Glutamatergic neuron (in vitro differentiated cells): ENCODE measurements at places on chromosomes 12 and 14. TPM values are rescaled to one million over a fixed set of nuclear protein-coding genes. Genes with fewer than 3 reads are reported as not detected.

Gene POU6F1
- 6.0 TPM for total RNA-seq

GRCh38 chr12:93954166-93955112, 193.9 kb upstream of the PLXNC1 start:
- no peak for DNase-seq

GRCh38 chr14:76473481-76474263, 97.7 kb downstream of the ESRRB start:
- no peak for DNase-seq

Gene CACNA2D4
- not detected for total RNA-seq

- no peak for DNase-seq
Observed at GRCh38 chr12:127888943-127889719, 377.8 kb upstream of the TMEM132C start.

Gene PUS7L
- total RNA-seq = 19.8 TPM

GRCh38 chr12:24770821-24771220, 178.1 kb downstream of the BCAT1 start:
- DNase-seq = no peak

DNA sequence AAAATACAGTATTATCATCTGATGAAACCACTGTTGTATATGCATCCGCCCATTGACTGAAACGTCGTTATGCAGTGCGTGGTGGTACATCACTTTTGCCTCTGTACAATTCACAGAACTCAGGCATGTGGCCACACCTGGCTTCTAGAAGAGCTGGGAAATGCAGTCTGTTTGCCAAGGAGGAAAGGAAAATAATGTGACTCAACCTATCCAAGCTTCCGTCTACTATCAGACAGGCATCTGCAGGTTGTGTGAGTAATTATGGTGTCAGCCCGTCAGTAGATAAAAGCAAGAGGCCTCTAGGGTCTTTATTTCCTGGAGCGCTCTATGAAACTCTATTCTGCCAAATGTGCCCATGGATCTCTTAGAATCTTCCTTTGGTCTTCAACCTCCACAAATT, 111.6 kb downstream of the BBS10 start:
- no peak for DNase-seq

Gene BCAT1
- total RNA-seq = 401 TPM

GRCh38 chr14:100735271-100735670, 8.6 kb downstream of the DLK1 start:
- no peak for DNase-seq

Gene NOXRED1
- total RNA-seq = 0.69 TPM

Gene SIX6
- total RNA-seq = not detected

DNA sequence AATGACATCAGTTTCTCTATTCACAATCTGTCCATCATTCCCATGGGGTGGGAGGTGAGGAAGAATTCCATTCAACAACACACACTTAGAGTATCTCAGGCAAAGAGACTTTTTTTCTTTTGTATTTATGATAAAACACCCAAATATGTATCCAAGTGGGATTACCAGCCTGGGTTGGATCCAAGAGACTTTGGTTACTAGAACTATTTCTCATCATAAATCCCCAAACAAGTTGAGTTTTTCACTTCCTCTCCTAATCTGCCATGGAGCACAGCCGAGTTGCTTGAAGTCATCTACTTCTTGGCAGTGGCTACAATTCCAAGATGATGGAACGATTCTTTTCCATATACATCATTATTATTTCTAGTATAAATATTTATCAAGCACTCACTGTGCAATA, 209.2 kb upstream of the HMGA2 start:
- no peak for DNase-seq

- DNase-seq = no peak
Observed at GRCh38 chr14:23160924-23161522, 22.4 kb downstream of the SLC7A8 start.

- DNase-seq = peak; percentile 70
Observed at GRCh38 chr14:90698379-90698869, 117.8 kb downstream of the TTC7B start.

GRCh38 chr12:6790496-6791150, 1.3 kb downstream of the CD4 start:
- no peak for DNase-seq

DNA sequence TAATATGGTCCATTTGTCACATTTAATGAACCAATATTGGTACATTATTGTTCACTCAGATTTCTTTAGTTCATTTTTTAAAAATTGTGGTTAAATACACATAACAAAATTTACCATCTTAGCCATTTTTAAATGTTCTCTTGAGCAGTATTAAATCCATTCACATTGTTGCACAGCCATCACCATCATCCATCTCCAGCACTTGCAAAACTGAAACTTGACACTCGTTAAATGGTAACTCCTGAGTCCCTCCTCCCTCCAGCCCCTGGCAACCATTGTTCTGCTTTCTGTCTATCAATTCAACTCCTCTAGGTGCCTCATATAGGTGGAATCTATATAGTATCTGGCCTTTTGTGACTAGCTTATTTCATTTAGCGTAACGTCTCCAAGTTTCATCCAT, 86.4 kb downstream of the ACACB start:
- no peak for DNase-seq

Gene SYCP3
- not detected for total RNA-seq

GRCh38 chr14:61662437-61663311, 32.6 kb upstream of the HIF1A start:
- no peak for DNase-seq
